CD4-positive, alpha-beta T cell treated with Interleukin-12 subunit alpha and Interleukin-12 subunit beta, for 1 hour (primary cell): ENCODE measurements at places on chromosomes 5 and 9.

DNA sequence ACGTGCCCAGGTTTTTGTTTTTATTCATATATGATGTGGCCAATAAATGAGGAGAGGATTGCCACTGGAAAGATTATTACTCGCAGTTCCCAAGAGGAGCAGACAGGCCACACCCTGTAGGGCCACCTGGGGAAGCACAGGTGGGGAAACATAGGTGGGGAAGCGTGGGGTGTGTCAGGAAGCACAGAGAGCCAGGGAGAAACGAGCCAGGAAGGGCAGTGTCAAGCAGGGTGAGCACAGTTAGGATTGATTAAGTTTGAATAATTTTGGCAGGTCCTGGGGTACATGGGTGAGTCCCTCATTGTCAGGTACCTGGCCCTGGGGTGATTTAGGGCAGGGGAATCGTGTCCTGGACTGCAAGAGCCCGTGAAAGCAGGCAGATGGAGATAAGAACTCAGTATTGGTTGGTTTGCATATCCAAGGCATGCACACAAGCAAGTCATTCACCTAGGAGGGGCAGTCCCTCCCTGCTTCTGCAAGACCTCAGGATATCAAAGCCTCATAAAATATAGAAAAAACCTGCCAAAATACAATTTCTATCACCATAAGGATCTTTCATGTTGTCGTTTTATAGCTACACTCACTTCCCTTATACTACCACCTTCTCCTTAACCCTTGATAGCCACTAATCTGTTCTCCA is 22.4 kb downstream of the MVB12B start:
- DNase-seq, result no peak

- DNase-seq, result peak; percentile 99
Observed at GRCh38 chr9:83979812-83980394, at the start of gene HNRNPK. Gene HNRNPK, minus strand, starts transcription at chr9:83980215. Its CDS starts 1,963 bp downstream, at chr9:83978252.

GRCh38 chr9:97519441-97519970 is 18.0 kb downstream of the TMOD1 start:
- DNase-seq, result no peak

DNA sequence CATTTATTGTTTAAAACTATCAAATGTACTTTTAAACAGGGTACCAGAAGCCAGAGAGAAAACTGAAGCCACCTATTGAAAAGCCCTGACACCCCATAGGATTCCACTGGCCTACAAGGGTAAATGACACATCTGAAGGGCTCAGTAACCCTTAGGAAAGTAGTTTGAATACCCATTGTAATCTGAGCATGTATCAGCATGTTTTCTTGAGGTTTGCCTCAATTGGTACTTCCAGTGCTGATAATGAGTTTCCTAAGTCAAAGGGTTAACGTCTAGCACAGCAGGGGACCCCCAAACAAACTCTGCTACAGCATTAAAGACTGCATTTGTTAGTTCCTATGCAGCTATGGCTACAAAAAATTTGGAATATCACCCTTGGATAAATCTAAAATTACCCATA is 657.1 kb downstream of the NR2F1-AS1 start:
- no peak for DNase-seq

DNA sequence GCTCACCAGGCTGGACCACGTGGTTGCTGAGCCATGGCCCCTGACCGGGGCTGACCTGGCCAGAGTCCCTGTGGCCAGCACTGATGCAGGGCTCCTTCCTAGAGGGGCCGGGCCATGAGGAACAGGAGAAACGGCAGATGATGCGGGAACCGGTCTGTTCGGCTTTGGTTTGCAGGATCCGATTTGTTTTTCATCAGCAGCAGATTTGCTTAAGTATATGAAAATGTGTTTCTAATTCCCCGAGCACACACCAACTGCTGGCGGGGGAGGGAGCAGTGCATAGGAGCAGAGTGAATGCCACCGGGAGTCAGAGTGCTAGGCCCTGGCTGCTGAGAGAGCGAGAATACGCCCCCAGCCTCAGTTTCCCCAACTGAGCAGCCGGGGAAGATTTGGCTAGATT is 13.6 kb downstream of the NTNG2 start:
- no peak for DNase-seq

- DNase-seq, result no peak
Observed at GRCh38 chr9:79974806-79975422, 403.1 kb downstream of the TLE4 start.

GRCh38 chr5:81313686-81314085 is 12.3 kb downstream of the ZCCHC9 start:
- no peak for DNase-seq

- no peak for DNase-seq
Observed at GRCh38 chr5:14787801-14788579, 83.6 kb downstream of the ANKH start.
